ENCODE measurements at places on chromosomes 2 and 18.

GRCh38 chr2:39437522-39438296 lies 624 bp upstream of the MAP4K3 start:
- DNase-seq, result peak; percentile 29

DNA sequence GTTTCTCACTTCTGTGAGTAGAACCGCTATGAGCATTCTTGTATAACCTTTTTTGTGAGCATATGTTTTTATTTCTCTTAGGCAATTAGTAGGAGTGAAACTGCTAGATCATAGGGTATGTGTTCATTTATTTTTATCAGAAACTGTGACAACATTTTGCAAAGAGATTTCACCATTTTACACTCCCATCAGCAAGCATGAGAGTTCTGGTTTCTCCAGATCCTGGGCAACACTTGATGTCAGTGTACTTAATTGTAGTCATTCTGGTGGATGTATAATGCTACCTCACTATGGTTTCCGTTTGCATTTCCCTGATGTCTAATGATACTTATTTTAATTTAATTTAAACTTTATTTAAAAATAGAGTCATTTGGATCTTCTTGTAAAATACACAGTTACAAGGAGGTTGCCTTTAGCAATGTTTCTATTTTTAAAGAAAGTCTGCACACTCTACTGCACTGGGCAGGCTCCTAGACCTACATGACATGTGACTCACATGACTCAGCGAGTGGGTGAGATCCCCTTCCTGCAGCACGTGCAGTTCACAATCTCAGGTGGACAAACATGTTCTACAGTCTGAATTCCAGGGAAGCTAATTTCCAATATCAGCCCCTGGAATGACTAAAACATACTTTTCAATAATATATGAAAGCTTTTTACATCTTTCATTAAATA lies 127.0 kb upstream of the BCL2L11 start:
- DNase-seq, result no peak

GRCh38 chr2:222538535-222538934 lies 114.2 kb downstream of the SGPP2 start:
- no peak for DNase-seq

- DNase-seq, result no peak
Observed at GRCh38 chr2:73235315-73236028, 1.4 kb downstream of the CCT7 start.

GRCh38 chr2:172870396-172870795 lies 134.8 kb downstream of the RAPGEF4 start:
- DNase-seq, result no peak

- no peak for DNase-seq
Observed at GRCh38 chr2:241509155-241509784, 886 bp upstream of the STK25 start.

GRCh38 chr2:175004730-175004979 lies 526 bp downstream of the CHN1 start:
- DNase-seq, result no peak

GRCh38 chr2:73749314-73749713 lies 12.2 kb upstream of the TPRKB start:
- DNase-seq, result no peak

- no peak for DNase-seq
Observed at GRCh38 chr2:147863835-147864234, 19.0 kb downstream of the ACVR2A start.

DNA sequence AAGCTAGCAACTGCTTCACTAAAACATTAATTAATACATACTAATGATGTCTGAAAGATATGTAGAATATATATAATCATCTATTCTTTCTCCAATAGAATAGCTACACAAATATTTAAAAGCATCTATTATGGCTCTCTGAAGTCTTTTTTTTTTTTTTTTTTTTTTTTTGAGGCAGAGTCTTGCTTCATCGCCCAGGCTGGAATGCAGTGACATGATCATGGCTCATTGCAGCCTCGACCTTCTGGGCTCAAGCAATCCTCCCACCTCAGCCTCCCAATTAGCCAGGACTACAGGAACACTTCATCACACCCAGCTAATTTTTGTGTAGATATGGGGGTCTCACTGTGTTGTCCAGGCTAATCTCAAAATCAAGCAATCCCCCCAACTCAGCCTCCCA lies 120.4 kb upstream of the KYNU start:
- no peak for DNase-seq

Measured in activated CD4-positive, alpha-beta T cell treated with anti-CD3 and anti-CD28 coated beads, Interleukin-2, amount 50 U/mL, for 1 hour (primary cell).